ENCODE measurements at places on chromosomes 2 and 18. TPM values are rescaled to one million over a fixed set of nuclear protein-coding genes. Genes with fewer than 3 reads are reported as not detected.

- no peak for DNase-seq
Observed at GRCh38 chr18:8469544-8470130, 139.6 kb upstream of the RAB12 start.

- no peak for DNase-seq
Observed at GRCh38 chr2:152823905-152824304, 105.5 kb downstream of the ARL6IP6 start.

GRCh38 chr2:217064234-217065011 lies 204.6 kb upstream of the TNP1 start:
- peak; percentile 52 for DNase-seq

GRCh38 chr2:215796140-215796855 lies 217.1 kb downstream of the MREG start:
- no peak for DNase-seq

GRCh38 chr18:5969355-5969988 lies 74.2 kb upstream of the TMEM200C start:
- DNase-seq = no peak

GRCh38 chr2:232697807-232698110 lies 628 bp downstream of the GIGYF2 start:
- DNase-seq = no peak

DNA sequence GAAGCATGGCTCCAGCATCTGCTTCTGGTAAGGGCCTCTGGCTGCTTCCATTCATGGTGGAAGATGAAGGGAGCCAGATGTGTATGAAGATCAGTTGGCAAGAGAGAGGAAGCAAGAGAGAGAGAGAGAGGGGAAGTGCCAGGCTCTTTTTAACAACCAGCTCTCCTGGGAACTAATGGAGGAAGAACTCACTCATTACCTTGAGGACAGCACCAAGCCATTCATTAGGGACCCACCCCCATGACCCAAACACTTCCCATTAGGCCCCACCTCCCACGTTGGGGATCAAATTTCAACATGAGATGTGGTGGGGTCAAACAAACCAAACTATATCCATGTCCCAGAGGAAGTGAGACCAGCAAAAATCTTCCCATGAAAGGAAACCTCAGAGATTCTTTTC lies 124.8 kb upstream of the SIX2 start:
- DNase-seq = peak; percentile 45

NCKAP1 gene
- total RNA-seq = 112 TPM

VPS54 gene
- 13.4 TPM for total RNA-seq
